ENCODE measurements at places on chromosomes 6 and 20.

- DNase-seq = no peak
These were observed 98.7 kb upstream of the PMEPA1 start for GRCh38 chr20:57808264-57809070.

DNA sequence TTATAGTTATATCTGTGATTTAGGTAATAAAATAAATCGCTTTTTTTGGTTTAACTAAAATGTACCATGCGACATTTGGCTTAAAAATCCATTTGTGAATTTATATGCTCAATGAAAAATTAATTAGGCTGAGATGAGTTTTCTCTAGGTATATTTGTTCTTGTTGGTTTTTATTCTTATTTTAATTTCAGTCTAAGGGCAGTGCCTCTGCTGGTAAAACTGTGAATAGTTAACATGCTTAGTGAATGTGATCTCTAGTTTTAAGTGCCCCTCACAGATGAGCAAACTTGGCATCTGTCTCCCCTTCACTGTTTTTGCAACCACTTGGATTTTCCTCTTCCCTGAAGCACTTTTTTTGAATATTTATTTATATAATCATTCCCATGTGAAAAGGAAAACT, 822.7 kb downstream of the GRIK2 start:
- no peak for DNase-seq

DNA sequence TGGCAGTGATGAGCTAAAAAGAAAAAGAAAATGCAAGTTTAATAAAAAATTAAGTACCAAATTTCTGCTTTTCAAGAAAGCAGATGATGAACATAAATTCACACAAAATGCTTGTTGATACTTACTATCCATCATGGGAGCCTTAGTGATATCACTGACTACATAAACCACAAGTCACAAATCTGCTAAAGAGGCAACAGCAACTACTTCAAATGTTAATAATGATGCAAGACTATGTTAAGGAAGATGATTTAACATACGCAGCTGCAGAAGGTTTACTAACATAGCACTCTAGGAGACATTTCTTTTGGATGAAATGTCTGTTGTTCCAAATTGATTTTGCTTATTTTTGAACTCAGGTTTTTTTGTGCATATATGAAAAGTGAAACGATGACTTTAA, 18.6 kb downstream of the FYN start:
- DNase-seq = no peak

GRCh38 chr6:99016355-99016754, 68.6 kb upstream of the FBXL4 start:
- DNase-seq = peak; percentile 5

GRCh38 chr6:39841923-39842322, 49.7 kb downstream of the DAAM2 start:
- DNase-seq = no peak

GRCh38 chr20:34571753-34572152, 13.2 kb downstream of the MAP1LC3A start:
- DNase-seq = no peak

GRCh38 chr6:49097116-49097515, 365.9 kb downstream of the MMUT start:
- DNase-seq = no peak

Data from fibroblast of pulmonary artery (primary cell).